Endothelial cell of umbilical vein (primary cell): ENCODE measurements at places on chromosomes 1 and 21. TPM values are rescaled to one million over a fixed set of nuclear protein-coding genes. Genes with fewer than 3 reads are reported as not detected.

The LRRC71 gene
- 0.66 and 1.2 TPM in 2 replicates for total RNA-seq

The C1QB gene
- total RNA-seq: not detected in 2 replicates

The KCNA2 gene
- not detected in 2 replicates for total RNA-seq

The ERICH3 gene
- not detected in 2 replicates for total RNA-seq

The TUT4 gene
- 40.5 and 41.2 TPM in 2 replicates for total RNA-seq

The AGT gene
- total RNA-seq: not detected in 2 replicates

The TMEM52 gene
- total RNA-seq: 1.2 and 1.6 TPM in 2 replicates

The KIRREL1 gene
- 53.6 and 57.6 TPM in 2 replicates for total RNA-seq

The TFAP2E gene
- 0.18 TPM in 1 of 2 replicates, not detected in the other for total RNA-seq

The OR2L13 gene
- not detected in 2 replicates for total RNA-seq

The ETV3L gene
- total RNA-seq: not detected in 2 replicates

The RORC gene
- not detected in 2 replicates for total RNA-seq
